A549 (cell line): ENCODE measurements at places on chromosomes 4 and X. TPM values are rescaled to one million over a fixed set of nuclear protein-coding genes. Genes with fewer than 3 reads are reported as not detected.

DNA sequence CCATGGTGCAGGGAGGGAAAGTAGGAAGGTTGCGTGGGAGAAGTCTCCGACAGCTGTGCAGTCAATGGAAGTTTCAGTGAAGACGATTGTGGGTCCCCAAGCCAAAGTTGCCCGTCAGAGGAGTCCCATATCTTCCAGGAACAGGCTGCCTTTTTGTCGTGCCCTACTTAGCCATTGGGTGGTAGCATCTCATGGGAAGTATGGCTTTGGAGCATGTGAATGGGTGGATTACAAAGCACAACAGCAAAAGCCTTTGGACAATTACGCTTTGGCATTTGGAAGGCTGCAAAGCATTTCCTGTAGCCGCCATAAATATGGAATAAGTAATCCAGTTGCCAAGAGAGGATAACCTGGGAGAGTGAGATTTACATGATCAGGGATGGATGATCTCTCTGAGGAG lies 300.7 kb upstream of the BOD1L1 start:
- no peak for DNase-seq

GRCh38 chrX:475926-476723 lies 89.4 kb upstream of the PPP2R3B start:
- no peak for DNase-seq

DNA sequence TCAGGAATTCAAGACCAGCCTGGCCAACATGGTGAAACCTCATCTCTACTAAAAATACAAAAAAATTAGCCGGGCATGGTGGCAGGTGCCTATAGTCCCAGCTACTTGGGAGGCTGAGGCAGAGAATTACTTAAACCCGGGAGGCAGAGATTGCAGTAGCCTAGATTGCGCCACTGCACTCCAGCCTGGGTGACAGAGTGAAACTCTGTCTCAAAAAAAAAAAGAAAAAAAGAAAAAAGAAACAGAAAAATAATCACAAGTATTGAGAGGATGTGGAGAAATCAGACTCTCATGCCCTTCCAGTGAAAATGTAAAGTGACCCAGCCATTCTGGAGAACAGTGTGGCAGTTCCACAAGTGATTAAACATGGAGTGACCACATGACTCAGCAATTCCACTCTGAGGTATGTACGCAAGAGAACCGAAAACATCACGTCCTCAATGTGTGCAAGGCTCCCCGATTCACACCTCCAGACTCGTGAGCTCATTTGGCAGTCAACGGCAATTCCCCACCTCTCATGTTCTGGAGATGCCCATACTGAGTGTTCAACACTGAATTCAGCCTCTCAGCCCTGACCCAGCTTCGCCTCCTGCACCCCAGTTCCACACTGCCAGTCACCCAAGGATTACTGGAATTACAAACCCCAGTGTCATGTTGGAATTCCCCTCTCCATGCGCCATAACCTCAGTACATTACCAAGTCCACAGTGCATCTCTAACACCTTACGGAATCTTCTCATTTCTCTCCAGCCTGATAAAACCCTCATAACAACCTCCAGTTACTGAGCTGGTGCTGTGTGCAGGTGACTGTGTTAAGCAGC lies 21.1 kb downstream of the ACOX3 start:
- no peak for DNase-seq

- no peak for DNase-seq
Measured at GRCh38 chr4:120062663-120063195, 3.9 kb downstream of the MAD2L1 start.

GRCh38 chrX:142076633-142077032 lies 128.5 kb downstream of the MAGEC2 start:
- DNase-seq = no peak

- DNase-seq = no peak
Measured at GRCh38 chr4:47577779-47578553, 92.9 kb downstream of the ATP10D start.

- peak; percentile 72 for DNase-seq
Measured at GRCh38 chr4:48375651-48376304, 34.4 kb downstream of the SLAIN2 start.

- no peak for DNase-seq
Measured at GRCh38 chr4:138329506-138330070, 87.4 kb upstream of the SLC7A11 start.

- DNase-seq = no peak
Measured at GRCh38 chrX:134631426-134632346, 26.6 kb downstream of the PLAC1 start.

DNA sequence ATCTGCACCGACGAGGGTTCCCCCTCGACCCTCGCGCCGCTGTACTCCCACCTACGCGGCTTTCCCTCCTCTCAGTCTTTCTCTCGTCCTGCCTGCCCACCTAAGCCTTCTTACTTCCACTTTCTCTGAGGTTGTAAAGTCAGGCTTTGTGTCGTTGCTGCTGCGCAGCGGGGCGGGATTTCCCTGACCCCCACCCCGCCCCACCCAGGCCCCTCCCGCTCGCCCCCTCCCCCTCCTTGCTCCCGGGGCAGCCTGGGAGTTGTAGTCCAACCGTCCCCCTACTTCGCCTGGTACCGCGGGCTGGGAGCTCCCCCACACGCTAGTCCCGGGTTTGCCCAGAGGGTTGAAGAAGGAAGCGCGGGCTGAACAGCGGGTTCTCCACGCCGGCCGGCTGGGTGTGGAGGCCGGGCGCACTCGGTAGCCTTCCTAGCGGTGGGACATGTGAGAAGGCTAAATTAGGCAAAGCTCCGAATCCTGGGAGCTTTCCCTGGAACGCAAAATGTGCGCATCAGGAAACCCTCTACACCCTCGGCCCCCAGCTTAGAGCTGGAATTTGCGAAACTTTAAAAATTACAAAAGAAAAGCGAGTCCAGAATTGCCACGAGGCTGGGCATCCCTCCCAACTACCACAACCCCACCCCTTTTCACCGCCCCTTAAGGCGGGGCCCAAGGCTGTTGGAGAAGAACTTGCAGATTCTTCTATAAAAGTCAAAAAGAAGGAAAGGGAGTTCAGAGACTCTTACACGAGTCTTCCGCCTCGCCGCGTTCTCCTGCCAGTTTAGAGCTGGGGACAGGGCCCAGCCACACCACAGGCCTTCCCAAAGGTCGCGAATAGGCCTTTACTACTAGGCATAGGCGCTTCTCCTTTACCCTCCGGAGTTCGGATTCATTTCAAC lies at the start of gene ATP11C:
Gene ATP11C (minus strand): TSS at position 153 of the 896 bp plus-strand sequence. CDS start 1,011 bp downstream, outside the sequence.
- peak; percentile 89 for DNase-seq

- no peak for DNase-seq
Measured at GRCh38 chr4:129369361-129370010, 273.5 kb downstream of the C4orf33 start.

DNA sequence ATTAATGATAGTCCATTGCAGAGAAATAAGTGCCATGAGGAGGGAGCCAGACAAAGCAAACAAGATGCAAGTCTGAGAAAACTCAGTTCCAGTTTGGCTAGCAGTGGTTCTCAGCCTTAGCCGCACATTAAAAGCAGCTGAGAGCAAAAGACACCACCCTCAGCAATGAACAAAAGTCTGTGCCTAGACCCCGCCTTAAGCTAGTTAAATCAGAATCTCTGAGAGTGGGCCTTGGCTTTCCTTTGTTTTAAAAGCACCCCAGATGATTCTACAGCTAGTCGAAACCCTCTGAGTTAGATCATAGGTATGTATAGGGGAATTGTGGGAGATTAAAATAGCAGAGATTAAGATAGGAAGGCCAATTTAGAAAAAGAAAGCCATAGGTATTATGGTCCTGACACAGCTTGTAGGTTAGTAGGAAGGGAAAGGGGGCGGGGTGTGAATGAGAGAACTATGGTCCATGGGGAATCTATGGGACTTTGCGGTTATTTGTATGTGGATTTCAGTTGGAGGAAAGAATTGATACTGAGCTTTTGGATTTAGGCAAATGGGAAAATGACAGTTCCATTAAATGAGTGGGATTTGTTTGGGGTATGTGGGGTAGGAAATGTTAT lies 12.0 kb downstream of the SPRY1 start:
- no peak for DNase-seq

GRCh38 chrX:24231131-24231540 lies 81.6 kb downstream of the ZFX start:
- DNase-seq = peak; percentile 44

GRCh38 chr4:68724922-68725321 lies 54.5 kb upstream of the UGT2B15 start:
- no peak for DNase-seq

- peak; percentile 14 for DNase-seq
Measured at GRCh38 chrX:104195489-104196084, 29.3 kb downstream of the FAM199X start.

GRCh38 chrX:48802089-48802904 lies 430 bp downstream of the HDAC6 start:
- DNase-seq = peak; percentile 91

DNA sequence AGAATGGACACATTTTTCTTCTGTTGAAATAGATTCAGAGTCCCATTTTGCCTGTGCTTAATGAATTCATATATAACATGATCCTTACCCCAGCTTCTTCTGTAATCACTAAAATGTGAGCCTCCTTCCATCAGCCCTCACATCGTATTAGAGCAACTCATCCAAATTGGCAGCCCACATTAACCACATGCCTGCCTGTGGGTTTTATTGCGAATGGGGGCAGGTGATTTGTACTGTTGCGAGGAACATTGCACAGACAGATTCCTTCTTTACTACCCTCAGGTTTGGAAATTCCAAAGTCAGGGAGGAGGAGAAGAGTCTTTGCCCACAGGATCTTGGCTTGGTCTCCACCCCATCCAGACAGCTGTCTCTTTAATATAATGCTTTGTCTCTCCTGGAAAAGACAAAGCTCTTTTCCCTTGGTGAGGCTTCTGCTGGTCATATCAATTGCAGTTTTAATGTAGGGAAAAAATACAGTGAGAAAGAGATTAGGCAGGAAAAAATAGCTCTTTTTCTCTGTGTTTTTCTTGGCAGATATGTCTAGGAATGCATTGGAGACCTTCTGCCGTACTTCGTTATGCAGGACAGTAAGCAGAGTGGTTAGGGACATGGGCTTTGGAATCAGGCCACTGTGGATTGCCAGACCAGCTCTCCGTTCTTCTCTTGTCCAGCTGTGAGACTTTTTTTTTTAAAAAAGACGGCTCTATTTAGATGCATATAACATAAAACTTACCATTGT lies 371.2 kb downstream of the AFF2 start:
- no peak for DNase-seq

DNA sequence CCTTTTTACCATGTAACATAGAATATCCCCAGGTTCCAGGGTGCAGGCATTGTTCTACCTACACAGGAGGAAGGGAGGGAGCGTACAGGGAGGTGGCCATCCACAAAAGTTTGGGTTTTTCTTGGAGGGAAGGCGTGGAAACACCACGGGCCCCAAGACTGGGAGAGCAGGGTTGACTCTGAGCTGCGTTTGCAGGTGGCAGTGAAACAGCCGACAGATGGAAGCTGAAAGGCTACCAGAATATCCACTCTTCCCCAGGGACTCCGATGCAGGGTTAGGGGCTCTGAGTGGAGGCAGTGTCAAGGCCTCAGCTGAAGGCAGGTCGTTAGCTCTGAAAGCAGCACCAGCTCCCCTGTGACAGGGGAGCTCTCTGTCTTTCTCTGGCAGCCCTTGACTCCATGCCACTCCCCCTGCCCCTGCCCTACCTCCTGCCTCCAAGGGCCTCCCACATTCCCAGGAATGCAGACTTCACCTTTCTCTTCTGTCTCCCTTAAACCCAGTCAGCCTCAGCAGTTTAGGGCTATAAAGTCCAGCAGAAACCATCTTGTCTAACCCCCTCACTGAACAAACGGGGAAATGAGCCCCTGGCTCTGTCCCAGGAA lies 14.0 kb upstream of the GLOD5 start:
- no peak for DNase-seq

DNA sequence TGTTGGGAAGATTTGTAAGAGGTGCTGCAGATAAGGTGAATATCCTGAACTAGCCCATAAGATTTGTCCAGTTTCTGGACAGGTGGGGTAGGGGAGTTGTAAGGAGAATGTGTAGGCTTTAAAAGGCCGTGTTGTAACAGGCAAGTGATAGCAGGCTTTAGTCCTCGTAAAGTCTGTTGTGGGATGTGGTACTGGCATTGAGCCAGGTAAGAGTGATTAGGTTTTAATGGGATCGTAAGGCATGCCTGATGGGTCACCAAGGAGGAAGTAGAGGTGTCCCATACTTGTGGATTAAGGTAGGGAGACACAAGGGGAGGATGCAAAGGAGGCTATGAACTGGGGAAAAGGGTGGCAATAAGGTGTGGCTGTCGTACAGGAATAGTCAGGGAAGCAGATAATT lies 256.9 kb upstream of the DKK2 start:
- no peak for DNase-seq

DNA sequence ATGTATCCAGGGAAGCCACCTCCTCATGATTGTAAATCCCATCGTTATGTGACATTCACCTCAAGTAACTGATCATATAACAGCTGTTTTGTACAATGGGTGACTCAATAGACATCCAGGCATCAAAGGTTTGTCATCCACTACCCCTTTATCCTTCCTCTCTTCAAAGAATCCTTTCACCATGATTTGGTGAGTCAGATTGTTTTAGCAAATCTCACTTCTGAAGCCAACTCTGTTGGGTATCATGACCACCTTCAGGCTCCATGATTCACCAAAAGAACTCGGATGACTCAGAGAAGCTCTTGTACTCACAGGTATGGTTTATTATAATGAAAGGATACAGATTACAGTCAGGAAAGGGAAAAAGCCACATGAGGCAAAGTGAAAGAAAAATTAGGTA lies 132.1 kb downstream of the PWWP3B start:
- no peak for DNase-seq

DNA sequence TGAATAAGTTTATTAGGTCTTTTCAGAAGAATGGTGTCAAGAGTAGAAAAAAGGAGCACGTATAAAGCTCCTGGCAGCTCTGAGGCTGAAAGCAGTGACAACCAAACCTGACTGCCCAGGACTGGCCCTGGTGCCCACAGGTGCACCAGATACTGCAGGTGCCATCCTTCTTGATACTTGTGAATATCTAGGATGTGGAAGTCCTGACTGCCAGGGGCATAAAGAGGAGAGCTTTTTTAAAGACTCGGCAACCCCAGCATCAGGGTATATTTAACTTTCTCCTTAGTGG lies 60.7 kb downstream of the TMEM150C start:
- no peak for DNase-seq

GRCh38 chr4:177975315-177975987 lies 533.2 kb upstream of the AGA start:
- DNase-seq = no peak

DNA sequence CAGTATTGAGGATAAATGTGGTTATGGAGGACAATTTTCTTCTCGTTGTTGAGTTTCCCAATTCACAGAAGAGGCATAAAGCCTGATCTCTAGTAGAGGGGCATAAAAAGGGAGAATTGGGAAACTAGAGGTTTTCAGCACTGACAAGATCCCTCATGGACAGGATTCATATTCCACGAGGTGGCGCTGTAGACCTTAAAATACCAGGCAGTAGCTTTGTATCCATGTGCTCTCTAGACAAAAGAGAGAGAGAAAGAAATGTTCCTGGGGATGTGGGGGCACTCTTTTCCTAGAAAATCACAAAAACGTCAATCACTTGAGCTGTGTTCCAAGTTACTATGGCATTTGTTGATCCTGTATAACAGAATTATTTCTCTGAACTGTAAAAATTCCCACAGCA lies 128.3 kb downstream of the MAGEE1 start:
- DNase-seq = peak; percentile 68

GRCh38 chrX:106955004-106955772 lies 35.0 kb downstream of the CLDN2 start:
- DNase-seq = no peak

The UGT2B10 gene
- polyA plus RNA-seq = 0.12 TPM in 2 of 3 replicates, not detected in the other

The EGF gene
- polyA plus RNA-seq = 0.54 to 0.59 TPM (median 0.58 TPM) in 3 replicates

The KIT gene
- not detected in 3 replicates for polyA plus RNA-seq

The ARHGAP36 gene
- not detected in 3 replicates for polyA plus RNA-seq

The EDNRA gene
- 0.09 to 0.17 TPM (median 0.16 TPM) in 3 replicates for polyA plus RNA-seq

The FAT4 gene
- polyA plus RNA-seq = 0.29 to 0.42 TPM (median 0.32 TPM) in 3 replicates

The SPARCL1 gene
- not detected in 3 replicates for polyA plus RNA-seq

The UCHL1 gene
- 953 to 989 TPM (median 980 TPM) in 3 replicates for polyA plus RNA-seq

The KCND1 gene
- polyA plus RNA-seq = 0.69 to 0.79 TPM (median 0.77 TPM) in 3 replicates

The SSX4B gene
- not detected in 3 replicates for polyA plus RNA-seq

The TLR2 gene
- polyA plus RNA-seq = not detected in 3 replicates
